SK-N-SH (cell line): ENCODE measurements at places on chromosomes 11 and 22. TPM values are rescaled to one million over a fixed set of nuclear protein-coding genes. Genes with fewer than 3 reads are reported as not detected.
A peak's percentile ranks its signal among the peaks of the same experiment; 100 is the strongest.

GRCh38 chr22:30373331-30374325 lies 13.6 kb downstream of the RNF215 start:
- H3K36me3 ChIP-seq, result no peaks in the 10 kb centered on the region
- H3K27ac ChIP-seq, result no peak overlapping the region
- DNase-seq, result no peak
- no peaks in the 10 kb centered on the region for H3K27me3 ChIP-seq
- no peaks in the 10 kb centered on the region for H3K4me1 ChIP-seq
- no peak overlapping the region for H3K4me3 ChIP-seq

The KDM4D gene
- polyA plus RNA-seq, result 1.1 and 1.2 TPM in 2 replicates

The INS gene
- polyA plus RNA-seq, result not detected in 2 replicates

DNA sequence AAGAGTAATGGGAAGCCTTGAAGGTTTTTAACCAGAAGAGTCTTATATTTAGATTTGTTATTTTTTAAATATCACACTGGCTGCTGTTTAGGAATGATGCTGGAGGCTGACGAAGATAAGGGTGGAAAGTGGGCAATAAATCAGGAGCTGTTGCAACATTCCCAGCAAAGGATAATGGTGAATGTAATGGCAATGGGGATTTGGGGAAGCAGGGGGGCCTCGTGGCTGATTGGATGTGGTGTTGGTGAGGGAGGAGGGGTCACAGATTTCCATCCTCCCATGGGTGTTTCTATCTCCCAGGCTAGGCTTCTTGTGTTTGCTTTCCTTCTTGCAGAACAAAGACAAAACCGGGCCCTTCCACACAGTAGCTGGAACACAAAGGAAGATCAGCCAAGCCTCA lies 80.8 kb downstream of the PIWIL4 start:
- DNase-seq, result peak; percentile 40
- no peaks in the 10 kb centered on the region for H3K27me3 ChIP-seq
- no peak overlapping the region for H3K4me3 ChIP-seq
- no peaks in the 10 kb centered on the region for H3K36me3 ChIP-seq

DNA sequence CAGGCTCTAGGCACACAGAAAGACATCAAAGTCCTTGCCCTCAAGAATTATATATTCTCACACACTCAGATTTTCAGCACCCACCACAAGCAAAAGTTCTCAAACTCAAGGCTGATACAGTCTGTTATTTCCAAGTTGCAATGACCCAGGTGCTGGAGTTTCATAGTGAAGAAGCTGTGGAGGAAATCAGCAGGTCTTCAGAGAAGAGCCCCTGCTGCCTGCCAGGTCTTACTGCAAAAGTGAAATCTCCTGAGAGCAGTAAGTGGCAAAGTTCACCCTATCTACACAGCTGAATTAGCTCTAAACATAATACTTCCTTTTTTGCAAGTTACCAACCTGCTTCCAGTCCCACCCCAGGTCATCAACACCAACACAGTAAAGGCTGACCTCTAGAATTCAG lies 64.6 kb downstream of the RPL27A start:
- H3K36me3 ChIP-seq, result peaks cover 15% of the 10 kb centered on the region
- H3K4me1 ChIP-seq, result no peaks in the 10 kb centered on the region
- H3K27ac ChIP-seq, result no peak overlapping the region
- H3K27me3 ChIP-seq, result no peaks in the 10 kb centered on the region

- no peak overlapping the region for H3K27ac ChIP-seq
- no peak for DNase-seq
- H3K4me1 ChIP-seq, result peaks cover 8% of the 10 kb centered on the region; the same call in 1 of the 2 replicates
- no peaks in the 10 kb centered on the region for H3K36me3 ChIP-seq
Observed at GRCh38 chr11:8041576-8041975, 39.4 kb upstream of the TUB start.

DNA sequence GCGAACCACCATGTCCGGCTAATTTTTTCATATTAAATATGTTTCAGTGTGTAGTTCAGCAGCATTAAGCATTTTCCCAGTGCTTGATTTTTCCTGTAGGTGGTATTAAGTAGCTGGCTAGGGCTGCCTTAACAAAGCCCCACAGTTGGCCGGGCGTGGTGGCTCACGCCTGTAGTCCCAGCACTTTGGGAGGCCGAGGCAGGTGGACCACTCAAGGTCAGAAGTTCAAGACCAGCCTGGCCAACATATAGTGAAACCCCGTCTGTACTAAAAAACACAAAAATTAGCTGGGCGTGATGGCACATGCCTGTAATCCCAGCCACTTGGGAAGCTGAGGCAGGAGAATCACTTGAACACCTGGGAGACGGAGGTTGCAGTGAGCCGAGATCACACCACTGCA lies 33.5 kb upstream of the TOLLIP start:
- H3K36me3 ChIP-seq, result no peaks in the 10 kb centered on the region
- H3K27me3 ChIP-seq, result no peaks in the 10 kb centered on the region
- DNase-seq, result no peak
- H3K4me1 ChIP-seq, result no peaks in the 10 kb centered on the region; the same call in 1 of the 2 replicates

The CCDC15 gene
- 0.69 and 0.91 TPM in 2 replicates for polyA plus RNA-seq

DNA sequence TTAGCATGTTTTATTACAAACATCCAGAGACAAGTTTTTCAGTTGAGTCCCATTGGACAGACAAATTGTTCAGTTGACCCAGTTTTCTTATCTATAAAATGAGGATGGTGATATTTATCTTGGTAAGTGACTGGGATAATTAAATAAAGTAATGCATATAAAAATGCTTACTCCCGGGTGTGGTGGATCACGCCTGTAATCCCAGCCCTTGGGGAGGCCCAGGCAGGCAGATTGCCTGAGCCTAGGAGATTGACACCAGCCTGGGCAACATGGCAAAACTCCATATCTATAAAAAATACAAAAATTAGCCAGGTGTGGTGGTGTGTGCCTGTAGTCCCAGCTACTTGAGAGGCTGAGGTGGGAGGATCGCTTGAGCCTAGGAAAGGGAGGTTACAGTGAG lies 15.6 kb upstream of the ACER3 start:
- H3K4me1 ChIP-seq, result no peaks in the 10 kb centered on the region; the same call in 1 of the 2 replicates
- DNase-seq, result no peak
- no peaks in the 10 kb centered on the region for H3K36me3 ChIP-seq

GRCh38 chr11:88555018-88555828 lies 217.7 kb upstream of the CTSC start:
- no peak for DNase-seq
- no peaks in the 10 kb centered on the region for H3K27me3 ChIP-seq
- no peak overlapping the region for H3K27ac ChIP-seq
- H3K4me3 ChIP-seq, result peak overlapping the region; percentile 32

DNA sequence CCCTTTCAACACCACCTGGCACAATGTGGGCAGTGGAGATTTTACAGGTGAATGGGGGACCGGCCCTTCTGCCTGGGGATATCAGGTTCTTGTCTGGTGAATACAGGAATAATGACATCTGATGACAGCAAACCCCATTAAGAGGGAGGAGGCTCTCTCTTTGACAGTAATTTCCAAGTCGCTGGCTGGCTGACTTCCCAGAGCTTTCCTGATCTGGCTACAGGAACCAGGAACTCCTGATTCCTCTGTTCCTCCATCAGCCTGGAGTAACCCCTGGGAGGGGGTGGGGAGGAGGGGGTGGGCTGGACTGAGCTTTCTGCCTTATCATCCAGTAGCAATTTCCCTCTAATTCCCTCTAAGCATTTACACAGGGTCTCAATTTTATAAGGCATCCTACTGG lies 3.7 kb upstream of the MIEF1 start:
- no peak overlapping the region for H3K4me3 ChIP-seq
- no peaks in the 10 kb centered on the region for H3K36me3 ChIP-seq
- DNase-seq, result no peak
- peaks cover 23% of the 10 kb centered on the region; the same call in 1 of the 2 replicates for H3K4me1 ChIP-seq

The PPME1 gene
- polyA plus RNA-seq, result 107 and 109 TPM in 2 replicates

The SYT8 gene
- polyA plus RNA-seq, result not detected in 2 replicates

GRCh38 chr11:128210148-128210940 lies 377.0 kb downstream of the ETS1 start:
- H3K4me3 ChIP-seq, result no peak overlapping the region
- no peaks in the 10 kb centered on the region; the same call in 1 of the 2 replicates for H3K4me1 ChIP-seq
- H3K27me3 ChIP-seq, result no peaks in the 10 kb centered on the region
- H3K36me3 ChIP-seq, result no peaks in the 10 kb centered on the region
- H3K27ac ChIP-seq, result peak overlapping the region; percentile 75; the same call in 1 of the 2 replicates
- DNase-seq, result no peak

- peak overlapping the region; percentile 92 for H3K4me3 ChIP-seq
- no peak for DNase-seq
- peaks cover 54% of the 10 kb centered on the region for H3K36me3 ChIP-seq
Observed at GRCh38 chr11:62725646-62726045, 1.6 kb downstream of the HNRNPUL2 start.

The SLC37A2 gene
- polyA plus RNA-seq, result 0.39 and 0.44 TPM in 2 replicates

DNA sequence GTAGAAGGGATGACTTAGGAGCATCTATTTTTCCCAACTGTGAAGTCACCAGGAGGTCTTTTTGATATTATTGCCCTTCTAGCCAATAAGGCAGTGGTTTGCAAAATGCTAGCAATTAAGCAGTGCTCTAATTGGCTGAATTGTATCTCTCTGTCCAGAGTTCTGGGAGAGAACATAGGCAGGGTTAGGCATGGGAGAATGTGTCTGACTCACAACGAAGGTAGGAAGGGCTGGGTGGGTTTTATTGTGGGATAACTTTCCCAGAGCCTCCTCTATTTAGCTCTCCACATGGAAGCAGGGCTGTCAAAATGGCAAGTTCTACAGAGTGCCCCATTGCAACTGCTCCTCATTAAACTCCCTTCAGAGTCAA lies 415.9 kb upstream of the CADM1 start:
- H3K27ac ChIP-seq, result no peak overlapping the region
- no peaks in the 10 kb centered on the region for H3K36me3 ChIP-seq
- DNase-seq, result no peak
- no peaks in the 10 kb centered on the region for H3K4me1 ChIP-seq

- no peak overlapping the region for H3K27ac ChIP-seq
- no peak for DNase-seq
- H3K4me3 ChIP-seq, result no peak overlapping the region
- H3K27me3 ChIP-seq, result no peaks in the 10 kb centered on the region
- H3K4me1 ChIP-seq, result no peaks in the 10 kb centered on the region
- H3K36me3 ChIP-seq, result no peaks in the 10 kb centered on the region
Observed at GRCh38 chr22:33341611-33342010, 283.4 kb upstream of the SYN3 start.

GRCh38 chr11:65695459-65696241 lies 16.4 kb upstream of the KAT5 start:
- H3K27me3 ChIP-seq, result peaks cover 14% of the 10 kb centered on the region; the same call in 1 of the 2 replicates
- H3K4me1 ChIP-seq, result no peaks in the 10 kb centered on the region
- H3K27ac ChIP-seq, result no peak overlapping the region
- no peaks in the 10 kb centered on the region for H3K36me3 ChIP-seq

GRCh38 chr11:123392431-123392830 lies 37.6 kb upstream of the GRAMD1B start:
- no peaks in the 10 kb centered on the region; the same call in 1 of the 2 replicates for H3K27me3 ChIP-seq
- H3K4me1 ChIP-seq, result no peaks in the 10 kb centered on the region
- DNase-seq, result no peak
- no peak overlapping the region for H3K4me3 ChIP-seq

DNA sequence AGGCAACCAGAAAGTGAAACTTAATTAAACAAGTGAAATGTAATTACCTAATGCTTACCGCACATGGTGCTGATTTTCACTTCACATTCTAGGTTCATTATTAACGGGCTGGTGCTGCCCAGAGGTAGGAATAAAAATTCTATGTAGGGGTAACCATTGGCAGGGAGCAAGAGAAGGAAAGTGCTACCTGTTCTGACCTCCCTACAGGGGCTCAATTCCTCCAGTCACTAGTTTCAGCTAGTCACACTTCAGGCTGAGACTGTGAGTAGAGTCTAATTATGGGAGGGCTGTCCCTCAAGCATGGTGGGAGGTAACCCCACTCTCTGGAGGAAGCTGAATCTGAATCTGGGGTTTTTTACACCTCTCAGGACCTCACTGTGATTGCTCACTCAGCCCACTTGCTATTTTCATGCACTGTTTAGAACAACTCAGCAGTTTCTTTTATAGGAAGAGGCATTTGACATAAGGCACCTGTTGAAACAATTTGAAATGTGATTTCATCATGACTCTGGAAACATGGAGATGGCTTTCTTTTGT lies 75.4 kb downstream of the MAML2 start:
- DNase-seq, result no peak
- H3K4me1 ChIP-seq, result peaks cover 6% of the 10 kb centered on the region
- H3K4me3 ChIP-seq, result no peak overlapping the region
- H3K36me3 ChIP-seq, result peaks cover 13% of the 10 kb centered on the region
- H3K27ac ChIP-seq, result peak overlapping the region; percentile 54; the same call in 1 of the 2 replicates

The KCNA4 gene
- not detected in 2 replicates for polyA plus RNA-seq

The TP53I11 gene
- 6.0 and 6.6 TPM in 2 replicates for polyA plus RNA-seq

- no peaks in the 10 kb centered on the region for H3K36me3 ChIP-seq
- no peak overlapping the region for H3K27ac ChIP-seq
- peak; percentile 1 for DNase-seq
- no peak overlapping the region; the same call in 1 of the 2 replicates for H3K4me3 ChIP-seq
- no peaks in the 10 kb centered on the region for H3K4me1 ChIP-seq
Observed at GRCh38 chr11:37657645-37658044, 1059.6 kb upstream of the RAG2 start.
